ENCODE measurements at places on chromosomes 6 and 20.

- no peak for DNase-seq
Observed at GRCh38 chr6:17687136-17687535, 19.6 kb downstream of the NUP153 start.

DNA sequence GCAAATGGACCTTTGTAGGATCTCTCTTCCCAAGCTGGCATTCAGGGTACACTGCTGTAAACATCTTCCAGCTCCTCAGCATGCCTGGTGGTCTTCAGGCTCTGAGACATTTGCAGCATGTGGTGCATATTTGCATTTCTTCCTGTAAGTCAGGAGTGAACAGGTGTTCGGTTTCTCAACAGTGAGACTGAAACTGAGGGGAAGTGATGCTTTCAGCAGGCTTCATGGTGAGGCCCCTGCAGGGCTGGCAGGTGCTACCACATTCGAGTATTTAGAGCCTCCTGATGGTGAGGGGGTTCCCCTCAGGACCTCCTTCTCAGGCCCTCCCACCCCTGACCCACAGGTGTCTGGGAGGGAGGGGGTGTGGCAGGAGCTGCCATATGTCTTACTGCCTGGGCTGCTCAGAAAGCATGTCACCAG is 15.1 kb downstream of the MYBL2 start:
- no peak for DNase-seq

- no peak for DNase-seq
Observed at GRCh38 chr20:51043811-51044210, 20.9 kb upstream of the KCNG1 start.

DNA sequence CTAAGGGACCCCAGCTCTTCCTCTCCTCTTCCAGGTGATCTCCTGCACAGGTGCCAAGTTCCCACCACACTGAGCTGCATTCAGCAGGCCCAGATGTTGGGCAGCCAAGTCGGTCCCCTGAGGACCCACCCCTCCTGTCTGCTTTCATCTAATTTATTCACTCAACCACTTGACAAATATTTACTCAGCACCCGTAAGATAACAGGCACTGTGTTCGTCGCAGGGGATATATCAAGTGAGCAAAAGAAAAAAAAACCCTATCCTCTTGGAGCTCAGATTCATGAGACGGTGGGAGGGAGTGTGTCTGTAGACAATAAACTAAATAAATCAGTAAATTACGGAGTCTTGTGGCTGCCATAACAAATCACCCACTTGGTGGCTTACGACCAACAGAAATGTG is 143.6 kb downstream of the MRPL14 start:
- DNase-seq = no peak

DNA sequence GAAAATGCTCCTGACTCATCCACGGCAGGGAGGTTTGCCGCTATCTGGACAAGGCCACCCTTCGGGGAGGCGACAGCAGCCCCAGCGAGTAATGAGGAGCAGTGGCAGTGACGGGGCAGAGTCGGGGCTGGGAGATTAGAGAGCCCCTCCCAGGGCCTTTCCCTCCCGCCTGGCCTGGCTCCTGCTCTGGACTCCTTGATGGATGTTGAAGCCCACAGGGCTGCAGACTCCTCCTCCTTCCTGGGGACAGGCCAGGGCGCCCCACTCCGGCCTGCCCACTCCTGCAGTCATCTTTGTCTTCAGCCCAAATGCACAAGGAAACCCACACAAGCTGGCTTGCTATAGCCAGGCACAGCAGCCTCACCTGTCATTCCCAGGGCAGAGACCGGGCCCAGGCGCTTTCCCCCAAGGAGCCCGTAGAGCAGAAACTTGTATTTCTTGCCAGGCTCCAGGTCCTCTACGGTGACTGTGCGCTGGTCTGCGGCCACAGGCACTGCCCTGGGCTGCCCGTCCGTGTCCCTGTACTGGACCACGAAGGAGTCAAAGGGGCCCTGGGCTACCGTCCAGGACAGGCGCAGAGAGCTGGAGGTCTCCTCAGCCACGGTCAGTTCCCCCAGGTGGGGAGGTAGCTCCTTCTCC is 7.7 kb downstream of the CYP21A2 start:
- no peak for DNase-seq

- DNase-seq = no peak
Observed at GRCh38 chr6:113425977-113426660, 431.0 kb upstream of the MARCKS start.

- DNase-seq = no peak
Observed at GRCh38 chr6:117267766-117268534, 2.6 kb downstream of the VGLL2 start.

DNA sequence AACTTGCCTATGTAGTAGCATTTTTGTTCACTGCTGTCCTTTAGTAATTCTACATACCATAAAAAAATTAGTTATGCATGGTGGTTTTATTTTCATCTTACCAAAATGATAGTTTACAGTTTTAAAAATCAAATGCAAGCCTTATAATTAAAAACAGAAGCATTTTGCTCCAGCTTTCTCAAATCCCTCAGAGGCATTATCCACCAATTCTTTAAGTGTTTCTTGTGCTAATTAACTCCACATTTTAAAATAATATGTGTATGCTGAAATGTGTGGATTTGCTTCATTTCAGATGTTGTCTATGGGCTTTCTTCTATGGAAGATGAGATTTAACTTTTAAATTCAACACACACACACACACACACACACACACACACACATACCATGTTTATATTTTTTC is 49.3 kb downstream of the PCSK2 start:
- no peak for DNase-seq

GRCh38 chr6:34773916-34774315 is 16.6 kb downstream of the SNRPC start:
- DNase-seq = no peak

GRCh38 chr6:31622684-31623091 is 2.2 kb downstream of the PRRC2A start:
- DNase-seq = no peak

GRCh38 chr6:73400656-73401055 is 6.0 kb downstream of the DDX43 start:
- no peak for DNase-seq

Data from progenitor cell of endocrine pancreas (in vitro differentiated cells).